ENCODE measurements at places on chromosomes 6 and 20.

DNA sequence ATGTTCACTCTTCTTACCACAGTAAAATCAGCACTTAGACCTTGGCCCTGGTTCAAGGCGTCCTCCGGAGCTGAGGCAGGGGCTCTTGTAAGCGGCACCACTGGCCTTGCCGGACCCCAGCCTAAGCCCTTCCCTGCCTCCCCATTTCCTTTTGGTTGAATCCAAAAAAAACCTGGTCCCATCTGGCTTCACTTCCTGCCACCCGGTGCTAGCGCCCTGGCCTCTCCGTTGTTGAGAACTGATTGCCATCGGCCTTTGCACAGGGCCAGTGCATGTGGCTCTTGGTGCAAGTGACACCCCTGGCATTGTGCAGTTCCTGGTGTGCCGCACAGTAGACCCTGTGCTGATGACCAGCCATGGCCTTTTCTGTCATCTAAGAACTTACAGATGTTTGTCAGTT lies 19.0 kb upstream of the RBM38 start:
- no peak for DNase-seq

DNA sequence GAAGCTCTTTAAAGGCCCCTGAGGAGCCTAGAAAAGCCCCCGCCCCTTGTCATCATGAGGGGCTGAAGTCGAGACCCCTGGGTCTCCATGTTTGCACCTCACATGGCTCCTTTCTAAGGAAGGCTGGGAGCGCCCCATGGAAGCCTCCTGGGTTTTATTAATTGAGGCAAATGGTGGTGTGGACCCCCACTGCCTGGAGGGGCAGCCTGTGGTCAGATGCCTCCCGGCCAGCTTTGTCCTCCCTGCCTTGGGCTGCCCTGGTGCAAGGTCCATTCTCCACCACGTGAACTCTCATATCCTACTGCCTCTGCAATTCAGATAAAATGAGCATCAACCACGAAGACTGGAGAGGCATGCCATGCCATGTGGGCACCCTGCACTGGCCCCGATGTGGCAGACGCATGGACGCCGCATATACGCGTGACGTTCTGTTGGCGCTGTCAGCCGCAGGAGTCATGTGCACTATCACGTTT lies 295.5 kb downstream of the TAF4 start:
- no peak for DNase-seq

GRCh38 chr6:97465877-97466561 lies 183.0 kb upstream of the MMS22L start:
- no peak for DNase-seq

DNA sequence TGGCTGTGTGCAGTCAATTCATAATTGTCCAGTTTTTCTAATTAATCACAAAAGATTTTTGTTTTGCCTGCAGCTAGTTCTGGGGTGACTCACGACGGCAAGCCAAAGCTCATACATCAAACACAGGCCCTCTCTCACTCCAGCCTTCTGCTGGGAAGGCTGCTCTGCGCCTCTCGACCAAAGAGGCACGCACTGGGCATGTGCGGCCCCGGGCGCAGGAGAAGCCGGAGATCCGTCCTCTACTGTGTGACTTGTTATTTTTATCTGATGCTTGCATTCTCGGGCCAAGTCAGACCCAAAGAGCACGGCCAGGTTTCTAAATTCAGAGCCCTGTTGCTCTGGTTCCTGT lies 98.5 kb downstream of the TFAP2A start:
- DNase-seq: no peak

DNA sequence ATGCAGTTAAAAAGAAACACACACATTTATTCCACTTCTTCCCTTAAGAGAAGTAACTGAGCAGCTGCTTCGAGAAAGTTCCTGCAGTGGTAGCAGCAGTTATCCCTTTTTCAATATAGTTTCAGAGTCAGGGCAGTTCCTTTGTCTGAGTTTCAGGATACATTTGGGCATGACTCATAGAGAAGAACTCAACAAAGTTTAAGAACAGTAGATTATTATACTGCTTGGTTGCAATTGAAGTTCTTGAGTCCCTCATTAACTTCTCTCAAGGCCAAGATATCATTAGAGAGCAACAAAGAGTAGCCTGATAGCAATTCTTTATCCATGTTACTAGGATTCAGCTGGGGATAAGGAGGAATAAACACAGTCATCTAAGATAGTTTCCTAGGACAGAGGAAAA lies 54.4 kb downstream of the TPD52L1 start:
- no peak for DNase-seq

- no peak for DNase-seq
Measured at GRCh38 chr6:168372889-168373288, 53.3 kb upstream of the DACT2 start.

DNA sequence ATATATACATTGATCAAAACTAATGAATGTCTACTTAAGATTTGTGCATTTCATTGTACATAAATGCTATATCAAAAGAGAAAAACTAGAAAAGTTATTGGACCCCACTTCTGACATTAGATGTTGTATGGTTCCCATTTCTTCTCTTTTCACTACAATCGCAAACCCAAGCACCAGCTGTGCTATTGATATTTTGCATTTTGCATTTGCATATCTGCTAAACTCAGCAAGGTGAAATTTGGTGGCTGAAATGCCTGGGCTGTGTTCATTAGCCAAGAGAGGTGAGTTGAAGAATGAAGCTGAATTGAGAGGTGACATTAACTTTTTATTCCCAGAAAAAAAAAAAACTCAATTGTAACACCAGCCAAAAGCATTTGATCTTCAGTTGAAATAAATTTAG lies 232.1 kb upstream of the TENT5A start:
- no peak for DNase-seq

DNA sequence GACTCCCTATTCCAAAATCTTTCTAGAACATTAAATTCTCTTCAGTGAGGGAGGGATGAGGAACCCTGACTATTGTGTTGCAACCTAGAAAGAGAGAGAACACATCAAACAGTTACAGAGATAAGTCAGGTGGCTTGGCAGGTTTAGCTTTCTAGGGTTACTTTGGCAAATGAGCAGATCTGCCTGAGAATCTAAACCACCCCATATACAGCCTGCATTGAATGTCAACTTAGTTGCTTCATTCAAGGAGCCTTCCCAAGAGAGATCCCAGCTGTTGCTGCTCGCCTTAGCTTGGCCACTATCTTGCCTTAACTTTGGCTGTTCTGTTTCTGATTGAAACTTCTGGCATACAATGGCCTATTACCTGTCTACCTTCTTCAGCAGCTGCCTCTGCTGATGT lies 74.7 kb upstream of the TCF21 start:
- DNase-seq: no peak

DNA sequence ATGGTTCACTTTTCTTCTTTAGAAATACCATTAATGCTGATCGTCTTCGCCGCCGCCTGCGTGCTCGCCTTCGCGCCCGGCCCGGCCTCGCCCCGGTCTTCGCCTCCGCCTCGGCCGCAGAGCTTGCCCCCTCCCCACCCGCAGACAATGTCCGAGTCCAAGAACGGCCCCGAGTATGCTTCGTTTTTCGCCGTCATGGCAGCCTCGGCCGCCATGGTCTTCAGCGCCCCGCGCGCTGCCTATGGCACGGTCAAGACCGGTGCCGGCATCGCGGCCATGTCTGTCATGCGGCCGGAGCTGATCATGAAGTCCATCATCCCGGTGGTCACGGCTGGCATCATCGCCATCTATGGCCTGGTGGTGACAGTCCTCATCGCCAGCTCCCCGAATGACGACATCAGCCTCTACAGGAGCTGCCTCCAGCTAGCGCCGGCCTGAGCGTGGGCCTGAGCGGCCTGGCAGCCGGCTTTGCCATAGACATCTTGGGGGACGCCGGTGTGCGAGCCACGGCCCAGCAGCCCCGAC lies 4.8 kb upstream of the PRPH2 start:
- no peak for DNase-seq

- no peak for DNase-seq
Measured at GRCh38 chr20:44593751-44594150, 11.4 kb downstream of the PKIG start.

DNA sequence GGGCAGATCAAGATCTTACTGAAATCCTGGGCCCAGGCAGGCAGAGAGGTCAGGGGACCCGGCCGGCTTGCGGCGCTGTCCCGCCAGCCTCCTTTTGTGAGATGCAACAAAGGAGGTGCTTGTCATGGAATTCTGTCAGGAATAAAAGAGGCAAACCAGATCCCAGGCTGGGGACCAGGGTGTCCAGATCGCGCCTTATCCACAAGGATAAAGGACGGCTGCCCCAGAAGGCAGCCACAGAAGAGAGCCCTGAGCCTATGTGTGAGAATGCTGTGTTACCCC lies 42.6 kb upstream of the CDH22 start:
- DNase-seq: no peak

GRCh38 chr6:119521251-119521650 lies 171.7 kb upstream of the MAN1A1 start:
- no peak for DNase-seq

- no peak for DNase-seq
Measured at GRCh38 chr20:25188218-25188617, 7.3 kb upstream of the ENTPD6 start.

DNA sequence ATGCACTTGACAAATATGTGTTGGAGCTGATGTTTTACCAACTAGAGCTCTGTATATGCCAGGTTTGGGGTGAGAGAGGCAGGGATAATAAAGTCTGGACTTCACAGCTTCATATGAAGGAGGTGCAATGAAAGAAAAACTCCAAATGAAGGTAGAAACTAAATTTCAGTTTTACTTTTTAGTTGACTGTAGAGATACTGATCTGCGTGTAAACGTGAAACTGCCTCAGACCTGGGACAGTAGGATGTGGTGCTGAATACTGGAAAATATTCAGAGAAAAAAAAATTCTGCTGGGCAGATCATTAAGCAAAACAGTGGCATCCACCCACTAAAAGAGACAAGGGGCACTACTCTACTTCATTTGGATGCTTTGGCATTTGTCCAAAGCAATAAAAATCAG lies 94.5 kb downstream of the BACH2 start:
- no peak for DNase-seq

- no peak for DNase-seq
Measured at GRCh38 chr20:33030076-33030475, 1.4 kb upstream of the BPIFB6 start.

DNA sequence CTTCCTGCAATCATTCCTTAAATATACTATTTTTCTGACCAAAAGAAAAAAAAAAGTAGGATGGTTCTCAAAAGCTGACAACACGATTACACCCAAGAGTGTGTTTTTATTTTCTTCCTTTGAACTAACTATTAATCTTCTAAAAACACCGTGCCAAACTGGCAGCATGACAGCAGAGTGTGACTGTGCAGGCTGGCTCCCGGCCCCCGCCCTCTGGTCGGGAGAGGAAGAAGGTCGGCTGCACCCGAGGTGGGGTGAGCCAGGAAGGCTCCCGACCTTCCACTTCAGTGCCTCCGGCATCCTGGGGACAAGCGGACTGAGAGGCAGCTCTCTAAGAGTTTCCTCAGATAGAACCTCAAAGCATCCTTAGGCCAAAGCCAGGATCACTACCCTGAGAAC lies 29.2 kb downstream of the SLC22A23 start:
- DNase-seq: no peak

- no peak for DNase-seq
Measured at GRCh38 chr6:132964101-132964867, 149.9 kb downstream of the RPS12 start.

DNA sequence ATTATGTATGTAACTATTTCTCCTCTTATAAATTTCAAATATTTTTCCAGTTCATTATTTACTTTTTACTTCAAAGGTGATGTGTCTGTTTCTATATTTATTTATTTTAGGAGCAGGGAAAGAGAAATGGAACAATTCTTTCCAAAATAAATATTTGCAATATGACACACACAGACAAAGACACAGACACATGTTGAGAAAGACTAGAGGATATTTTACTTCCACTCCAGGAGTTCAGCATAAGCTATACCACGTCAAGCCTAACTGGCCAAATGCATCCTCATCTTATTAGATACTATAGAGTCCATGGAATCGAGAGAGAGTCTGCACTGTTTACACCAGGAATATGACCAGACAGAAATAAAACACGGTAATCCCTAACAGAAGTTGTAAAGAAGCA lies 13.3 kb downstream of the RALGAPA2 start:
- no peak for DNase-seq

- DNase-seq: no peak
Measured at GRCh38 chr6:11853678-11854407, 75.2 kb upstream of the ADTRP start.

- DNase-seq: no peak
Measured at GRCh38 chr6:56043761-56044160, 168.4 kb upstream of the BMP5 start.

DNA sequence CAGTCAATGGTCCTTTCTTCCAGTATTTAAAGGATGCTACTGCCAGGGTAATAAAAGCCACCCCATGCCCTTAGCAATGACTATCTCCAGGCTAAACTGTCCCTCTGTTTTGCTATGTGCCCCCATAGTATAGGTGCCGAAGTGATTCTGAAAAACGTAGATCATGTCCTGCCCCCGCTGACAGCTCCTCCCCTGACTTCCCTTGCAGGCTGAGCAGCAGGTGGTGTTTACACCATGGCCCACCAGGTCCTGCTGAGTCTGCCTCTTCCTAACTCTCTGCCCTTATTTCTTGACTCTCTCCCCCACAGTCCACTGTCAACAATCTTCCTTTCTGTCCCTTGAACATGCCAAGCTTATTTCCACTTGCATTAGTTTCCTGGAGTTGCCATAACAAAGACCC lies 352.5 kb upstream of the TSHZ2 start:
- DNase-seq: no peak

DNA sequence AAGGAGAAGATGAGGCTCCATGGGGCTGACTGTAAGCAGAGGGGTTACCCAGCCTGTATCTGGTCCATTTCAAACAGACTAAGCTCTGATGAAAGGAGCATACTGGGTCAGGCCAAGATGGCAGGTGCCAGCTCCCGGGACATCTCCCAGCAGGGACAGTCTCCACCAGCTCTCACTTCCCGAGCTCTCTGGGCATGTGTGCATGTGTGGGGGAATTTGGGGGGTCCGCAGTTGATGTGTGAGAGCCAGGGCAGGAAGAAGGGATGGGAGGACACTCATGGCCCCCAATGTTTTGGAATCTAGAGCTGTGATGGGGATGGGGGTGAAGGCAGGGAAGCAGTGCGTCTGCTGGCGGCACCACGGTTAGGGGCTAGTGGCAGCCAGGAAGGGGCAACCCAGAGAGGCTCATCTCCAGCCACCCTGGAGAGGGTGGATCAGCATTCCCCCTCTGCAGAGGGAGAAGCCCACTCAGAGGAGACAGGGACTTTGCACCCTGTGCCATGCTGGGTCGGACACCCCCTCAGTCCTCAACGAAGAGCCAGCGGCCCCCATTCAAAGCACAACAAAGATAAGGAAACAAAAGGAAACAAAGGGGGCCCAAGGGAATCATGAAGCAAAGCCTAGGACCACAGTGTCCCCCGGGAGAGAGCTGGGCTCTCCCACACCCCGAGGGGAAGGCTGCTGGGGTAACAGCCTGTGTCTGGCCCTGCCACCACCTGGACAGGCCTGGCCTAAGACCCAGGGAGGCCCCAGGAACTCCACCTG lies 52.4 kb downstream of the DSTN start:
- no peak for DNase-seq
